ENCODE measurements at places on chromosomes 2 and 18.

DNA sequence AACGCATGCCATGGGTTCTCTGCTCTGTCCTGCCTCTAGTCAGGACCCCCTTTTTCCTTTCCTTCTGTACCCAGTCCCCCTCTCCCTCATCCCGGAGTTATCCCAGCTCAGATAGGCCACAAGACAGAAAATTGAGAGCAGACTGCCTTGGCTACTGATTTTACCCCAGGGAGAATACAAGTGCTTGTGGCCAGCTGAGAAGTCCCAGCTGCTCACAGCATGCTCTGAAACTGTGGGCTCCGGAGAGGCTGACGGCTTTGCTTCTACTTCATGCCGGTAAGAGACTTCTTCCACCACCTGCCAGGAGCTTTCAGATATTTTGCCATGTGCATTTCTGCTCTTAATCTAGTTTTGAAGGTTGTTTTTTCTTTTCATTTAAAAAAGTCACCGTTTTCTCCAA is 20.0 kb upstream of the SIX2 start:
- no peak for DNase-seq

- no peak for DNase-seq
These were observed 241.6 kb downstream of the PIK3C3 start for GRCh38 chr18:42196651-42197050.

DNA sequence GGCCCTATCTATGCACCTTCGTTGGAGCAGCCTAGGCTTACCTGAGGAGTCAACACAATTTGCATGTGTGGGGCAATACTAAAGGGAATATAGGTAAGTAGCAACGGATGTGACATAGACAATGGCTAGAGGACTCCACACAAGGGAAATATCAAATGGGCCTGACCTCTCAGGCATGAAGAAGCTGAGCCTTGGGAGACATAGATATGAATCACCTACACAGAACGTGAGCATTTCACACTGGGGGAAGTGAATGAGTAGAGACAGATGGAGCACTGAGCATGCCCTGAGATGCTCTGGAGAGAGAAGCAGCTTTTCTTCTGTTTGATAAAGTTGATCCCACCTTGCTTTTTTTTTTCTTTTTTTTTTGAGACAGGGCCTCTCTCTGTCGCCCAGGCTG is 97.9 kb downstream of the ATL2 start:
- no peak for DNase-seq

GRCh38 chr2:113337809-113338208 is 59.1 kb upstream of the PAX8 start:
- DNase-seq: no peak

DNA sequence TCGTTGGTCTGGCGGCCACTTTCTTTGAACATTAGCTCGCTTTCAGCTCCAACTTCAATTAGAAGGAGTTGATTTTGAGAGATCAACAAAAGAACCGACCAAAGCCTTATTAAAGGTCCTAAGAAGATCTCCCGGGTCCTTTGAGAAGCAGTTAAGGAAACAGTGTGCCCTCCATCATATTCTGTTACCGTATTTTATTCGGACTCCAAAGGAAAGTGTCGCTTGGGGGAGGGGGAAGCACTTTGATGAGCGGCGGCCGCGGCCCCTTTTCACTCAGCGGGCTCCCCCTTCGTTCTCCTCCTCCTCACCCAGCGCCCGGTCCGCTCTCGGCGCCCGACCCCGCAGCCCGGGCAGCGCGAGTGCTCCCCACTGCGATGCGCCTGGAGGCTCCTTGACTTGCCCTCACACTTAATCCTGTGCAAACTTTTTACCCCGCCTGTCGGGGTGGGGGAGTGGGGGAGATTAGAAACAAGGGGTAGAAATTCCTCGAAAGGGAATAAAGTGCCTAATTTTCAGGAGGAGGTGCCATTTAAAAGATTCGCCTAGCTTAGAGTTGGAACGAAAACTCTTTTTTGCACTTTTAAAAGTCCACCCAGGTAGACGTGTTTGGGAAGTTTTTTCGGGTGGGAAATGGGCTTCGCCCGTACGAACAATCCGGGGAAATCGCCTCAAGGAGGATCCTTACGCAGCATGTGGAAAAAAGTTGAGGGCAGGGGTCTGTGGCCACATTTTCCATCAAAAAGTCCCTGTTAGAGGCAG is 1.2 kb upstream of the OTX1 start:
- DNase-seq: no peak

GRCh38 chr2:165888171-165888570 is 65.4 kb downstream of the TTC21B start:
- no peak for DNase-seq

DNA sequence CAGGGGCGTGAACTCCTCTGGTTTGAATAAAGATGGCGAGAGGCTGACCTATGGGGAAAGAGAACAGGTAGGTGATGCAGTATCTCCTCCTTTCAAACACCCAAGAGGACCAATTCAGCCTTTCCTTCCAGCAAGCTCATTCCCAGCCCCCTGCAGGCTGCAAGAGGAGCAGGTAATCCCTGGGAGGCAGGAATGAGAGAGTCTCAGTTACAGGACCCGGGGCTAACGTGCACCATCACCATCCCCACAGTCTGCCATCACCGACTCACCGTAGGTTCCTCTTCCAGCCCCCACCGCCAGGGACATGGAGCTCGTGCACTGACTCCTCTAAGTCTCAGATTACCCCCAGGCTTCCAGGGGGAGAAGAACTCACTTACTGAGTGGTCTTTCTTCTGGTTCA is 26.7 kb downstream of the XDH start:
- DNase-seq: no peak

- no peak for DNase-seq
These were observed 1.9 kb downstream of the DOK6 start for GRCh38 chr18:69402533-69402989.

DNA sequence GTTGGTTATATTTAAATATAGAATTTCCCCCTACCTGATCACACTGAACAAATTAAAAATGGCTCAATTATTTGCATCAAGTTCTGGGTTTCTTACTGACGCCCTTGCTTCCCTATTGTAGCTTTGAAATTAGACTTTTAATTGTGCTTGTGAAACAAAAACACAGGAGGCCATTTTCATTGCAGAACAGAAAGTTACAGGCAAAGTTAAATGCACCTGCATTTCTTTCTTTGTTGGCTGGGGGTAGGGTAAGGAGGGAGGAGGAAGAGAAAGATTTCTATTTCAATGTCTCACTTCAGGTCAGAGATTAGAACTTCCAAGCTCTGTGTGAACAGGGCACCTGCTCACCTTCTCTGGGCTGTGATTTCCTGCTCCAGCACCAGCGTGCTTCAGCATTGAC is 199.6 kb downstream of the BCL11A start:
- DNase-seq: no peak

DNA sequence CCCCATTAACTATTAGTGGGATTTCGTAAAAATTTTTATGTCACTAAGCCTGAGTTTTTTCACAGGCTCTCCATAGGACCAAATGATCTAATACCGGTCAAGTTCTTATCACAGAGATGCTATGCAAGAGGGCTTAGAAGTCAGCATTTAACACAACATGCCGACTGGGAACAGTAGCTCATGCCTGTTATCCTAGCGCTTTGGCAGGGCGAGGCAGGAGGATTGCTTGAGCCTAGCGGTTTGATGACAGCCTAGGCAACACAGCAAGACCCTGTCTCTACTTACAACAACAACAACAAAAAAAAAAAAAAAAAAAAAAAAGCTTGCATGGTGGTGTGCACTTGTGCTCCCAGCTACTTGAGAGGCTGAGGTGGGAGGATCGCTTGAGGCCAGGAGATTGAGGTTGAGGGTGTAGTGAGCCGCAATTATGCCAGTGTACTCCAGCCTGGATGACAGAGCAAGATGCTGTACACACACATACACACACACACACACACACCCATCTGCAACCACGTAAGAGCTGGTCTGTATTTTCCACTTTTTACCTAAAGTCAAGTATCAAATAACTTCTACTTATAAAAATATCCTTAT is 67.6 kb upstream of the FAM124B start:
- DNase-seq: no peak

- no peak for DNase-seq
These were observed 129.6 kb downstream of the KCNE4 start for GRCh38 chr2:223181561-223181960.

DNA sequence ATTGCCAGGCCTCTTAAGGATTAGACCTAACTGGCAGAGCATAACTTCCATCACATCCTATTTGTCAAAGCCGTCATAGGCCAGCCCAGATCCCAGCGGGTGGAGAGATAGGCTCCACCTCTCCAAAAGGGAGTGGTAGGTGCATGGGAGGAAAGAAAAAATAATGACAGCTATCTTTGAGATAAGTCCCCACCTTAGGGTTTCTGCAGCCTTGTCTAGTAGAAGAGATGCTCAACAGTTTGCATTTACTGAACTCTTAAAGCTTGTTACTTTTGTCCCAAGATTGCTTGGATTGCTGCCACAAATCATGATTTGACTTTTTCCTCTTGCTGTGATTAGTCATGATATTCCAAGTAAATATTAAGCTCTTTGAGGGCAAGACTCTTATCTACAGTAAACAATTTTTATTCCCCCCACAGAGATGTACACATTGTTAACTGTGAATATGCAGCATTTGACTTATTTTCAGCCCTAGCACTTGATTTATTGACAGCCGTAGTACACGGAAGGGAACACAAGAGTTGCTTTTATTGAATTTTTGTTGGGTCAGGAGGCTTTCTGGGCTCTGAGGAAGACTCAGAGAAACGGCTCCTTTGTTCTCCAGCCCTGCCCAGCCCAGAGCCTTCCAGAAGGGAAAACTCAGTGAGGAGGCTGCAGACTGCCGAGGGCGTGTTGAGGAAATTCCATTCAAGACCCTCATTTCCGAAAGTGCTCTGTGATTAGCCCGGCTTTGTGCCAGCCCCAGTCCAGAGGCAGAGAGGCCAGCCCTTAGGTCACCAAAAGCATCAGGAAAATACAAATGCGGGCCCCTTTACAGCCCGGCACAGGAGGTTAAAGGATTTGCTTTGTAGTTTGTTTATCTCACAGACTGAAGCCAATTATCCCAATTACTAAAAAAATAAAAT is 75.5 kb upstream of the ZNF532 start:
- DNase-seq: no peak

- DNase-seq: no peak
These were observed 179.5 kb upstream of the ID2 start for GRCh38 chr2:8502316-8502715.

- peak; percentile 85 for DNase-seq
These were observed at the start of gene HPCAL1 for GRCh38 chr2:10302479-10303180. HPCAL1 (plus strand) TSS chr2:10302904; CDS start chr2:10419758, 116,854 bp downstream.

DNA sequence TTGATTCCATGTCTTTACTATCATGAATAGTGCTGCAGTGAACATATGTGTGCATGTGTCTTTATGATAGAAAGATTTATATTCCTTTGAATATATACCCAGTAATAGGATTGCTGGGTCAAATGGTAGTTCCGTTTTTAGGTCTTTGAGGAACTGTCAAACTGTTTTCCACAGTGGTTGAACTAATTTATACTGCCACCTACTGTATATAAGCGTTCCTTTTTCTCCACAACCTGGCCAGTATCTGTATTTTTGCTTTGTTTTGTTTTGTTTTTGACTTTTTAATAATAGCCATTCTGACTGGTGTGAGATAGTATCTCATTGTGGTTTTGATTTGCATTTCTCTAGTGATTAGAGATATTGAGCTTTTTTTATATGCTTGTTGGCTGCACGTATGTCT is 641.6 kb downstream of the SUCLG1 start:
- DNase-seq: peak; percentile 63

DNA sequence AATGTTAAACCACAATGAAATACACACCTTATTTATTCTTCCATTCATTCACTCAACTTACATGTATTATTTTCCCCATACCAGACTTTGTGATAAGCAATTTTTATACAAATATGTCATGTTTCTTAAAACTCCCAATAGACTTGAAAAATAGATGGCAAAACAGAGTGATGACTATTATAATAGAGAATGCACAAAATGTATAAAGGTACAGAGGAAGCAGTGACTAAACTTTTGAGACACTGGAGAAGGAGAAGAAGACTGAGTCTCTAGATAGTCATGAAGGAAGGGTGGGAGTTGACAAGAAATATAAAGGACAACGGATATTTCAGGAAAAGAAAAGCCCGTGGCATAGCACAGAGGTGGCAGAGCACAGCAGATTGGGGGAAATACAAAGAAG is 198.1 kb upstream of the SLC39A10 start:
- no peak for DNase-seq

- no peak for DNase-seq
These were observed 100.7 kb upstream of the ID2 start for GRCh38 chr2:8581234-8581561.

DNA sequence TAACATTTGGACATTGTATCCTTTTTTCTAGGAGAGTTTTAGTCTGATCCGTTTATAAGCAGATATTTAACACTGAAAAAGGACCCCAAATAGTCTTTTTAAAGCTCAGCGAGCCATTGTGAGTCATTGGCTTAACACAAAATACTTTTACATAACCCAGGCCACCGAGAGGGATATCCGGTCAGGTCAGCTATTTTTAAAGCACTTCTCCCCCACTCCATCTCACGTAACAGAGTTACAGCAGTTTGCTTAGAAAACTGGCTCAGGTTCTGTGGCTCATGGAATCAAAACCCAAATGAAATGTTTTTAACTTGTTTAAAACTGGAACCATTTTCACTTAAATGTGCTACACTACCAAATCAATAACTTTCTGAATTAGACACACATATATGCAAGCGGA is 23.9 kb downstream of the COL4A3 start:
- no peak for DNase-seq

DNA sequence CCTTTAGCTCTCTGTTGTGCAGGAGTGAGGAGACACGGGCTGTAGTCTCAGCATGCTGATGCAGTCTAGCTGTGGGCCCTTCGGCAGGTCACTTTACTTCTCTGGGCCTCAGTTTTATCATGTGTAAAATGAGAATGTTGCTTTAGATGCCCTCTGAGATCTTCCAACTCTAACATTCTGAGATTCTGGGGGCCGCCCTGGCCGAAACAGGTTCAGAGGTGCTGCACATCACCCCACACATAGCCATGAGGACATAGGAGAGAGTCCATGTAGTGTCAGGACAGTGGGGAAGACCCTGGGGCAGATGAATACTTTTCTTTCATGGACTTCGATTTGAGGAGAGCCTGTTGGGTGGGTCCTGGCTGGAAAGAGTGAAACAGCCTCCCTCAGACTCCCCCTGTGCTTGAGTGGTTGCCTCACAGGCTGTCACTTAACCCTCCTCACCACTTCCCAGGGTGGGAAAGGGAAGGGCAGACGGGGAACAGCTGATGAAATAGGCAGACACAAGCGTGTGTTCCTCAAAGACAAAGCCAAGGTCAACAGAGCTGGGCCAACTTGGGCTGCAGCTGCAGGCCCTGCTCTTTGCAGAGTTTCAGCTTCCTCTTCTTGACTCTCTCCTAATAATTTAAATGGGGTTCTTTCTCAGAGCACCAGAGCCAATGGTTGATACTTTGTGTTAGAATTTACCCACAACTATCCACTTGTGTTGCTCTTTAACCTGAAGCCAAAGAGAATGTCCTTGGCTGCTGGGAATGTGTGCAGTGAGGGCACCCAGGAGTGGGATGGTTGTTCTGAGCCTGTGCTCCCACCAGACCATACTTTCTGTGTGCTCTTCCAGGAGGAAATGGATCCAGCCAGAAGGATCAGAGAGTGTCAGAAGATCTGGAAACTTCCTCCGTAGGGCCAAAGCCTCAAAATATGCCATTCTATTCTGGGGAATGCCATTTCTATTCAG is 14.7 kb upstream of the MRPL33 start:
- DNase-seq: peak; percentile 76

- no peak for DNase-seq
These were observed 93.7 kb downstream of the NOL4 start for GRCh38 chr18:34131006-34131405.

GRCh38 chr2:237314198-237314597 is 99.8 kb downstream of the COL6A3 start:
- no peak for DNase-seq

- no peak for DNase-seq
These were observed 477.8 kb upstream of the GCFC2 start for GRCh38 chr2:76188334-76189008.
